ENCODE measurements at places on chromosomes 12 and 14.
A peak's percentile ranks its signal among the peaks of the same experiment; 100 is the strongest.

DNA sequence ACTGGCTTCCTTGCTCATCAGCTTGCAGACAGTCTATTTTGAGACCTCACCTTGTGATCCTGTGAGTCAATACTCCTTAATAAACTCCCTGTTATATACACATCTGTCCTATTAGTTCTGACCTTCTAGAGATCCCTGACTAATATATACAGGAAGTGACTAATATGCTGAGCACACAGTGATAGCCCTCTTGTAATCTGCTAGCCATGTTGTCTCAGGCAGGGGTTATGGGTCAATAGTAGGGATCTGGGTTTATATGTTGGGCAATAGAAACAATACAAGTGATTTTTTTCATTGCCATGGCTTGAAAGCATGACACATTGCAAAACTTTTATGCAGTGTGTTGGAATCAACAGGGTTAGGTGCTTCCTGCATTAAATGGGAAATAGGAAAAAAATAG lies 562.2 kb downstream of the GALC start:
- DNase-seq, result peak; percentile 29

GRCh38 chr14:72060460-72060859 lies 128.2 kb downstream of the RGS6 start:
- no peak for DNase-seq

DNA sequence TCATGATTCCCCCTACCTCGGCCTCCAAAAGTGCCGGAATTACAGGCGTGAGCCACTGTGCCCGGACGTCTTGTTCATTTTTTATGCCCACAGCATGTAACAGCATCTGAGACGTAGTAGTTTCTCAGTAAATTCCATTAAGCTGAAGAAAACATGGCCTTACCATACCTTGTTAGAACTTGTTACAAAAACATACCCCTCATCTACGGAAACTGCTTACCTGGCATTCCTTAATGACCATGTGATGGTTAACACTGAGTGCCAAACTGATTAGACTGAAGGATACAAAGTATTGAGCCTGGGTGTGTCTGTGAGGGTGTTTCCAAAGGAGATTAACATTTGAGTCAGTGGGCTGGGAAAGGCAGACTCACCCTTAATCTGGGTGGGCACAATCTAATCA lies 186.8 kb downstream of the CEP128 start:
- DNase-seq, result no peak

GRCh38 chr14:82055515-82056115 lies 522.0 kb upstream of the SEL1L start:
- no peak for DNase-seq

DNA sequence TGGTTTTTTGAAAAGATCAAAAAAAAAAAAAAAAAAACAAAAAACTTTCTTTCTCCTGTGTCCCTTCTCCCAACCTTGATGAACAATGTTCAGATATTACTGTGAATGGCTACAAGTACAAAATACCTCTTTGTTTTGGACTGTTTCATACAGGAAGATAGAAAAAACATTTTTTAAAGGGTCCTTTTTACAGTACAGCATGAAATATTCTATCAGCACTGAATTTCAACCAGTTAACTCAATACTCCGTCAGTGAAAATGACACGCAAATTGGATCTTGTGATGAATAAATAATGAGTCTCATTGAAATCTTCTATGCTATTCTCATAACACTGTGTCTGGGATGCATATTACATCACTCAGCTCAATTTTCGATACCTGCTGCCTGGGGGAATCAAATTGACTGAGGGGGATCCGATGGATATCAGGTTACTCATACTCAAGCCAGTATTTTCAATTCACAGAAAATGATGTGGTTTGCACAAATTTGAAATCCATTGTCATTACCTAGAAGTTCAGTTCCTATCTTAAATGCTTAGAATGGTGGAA lies 179.6 kb downstream of the TMTC2 start:
- DNase-seq, result no peak

- no peak for DNase-seq
Measured at GRCh38 chr14:59849411-59850130, 21.0 kb downstream of the RTN1 start.

DNA sequence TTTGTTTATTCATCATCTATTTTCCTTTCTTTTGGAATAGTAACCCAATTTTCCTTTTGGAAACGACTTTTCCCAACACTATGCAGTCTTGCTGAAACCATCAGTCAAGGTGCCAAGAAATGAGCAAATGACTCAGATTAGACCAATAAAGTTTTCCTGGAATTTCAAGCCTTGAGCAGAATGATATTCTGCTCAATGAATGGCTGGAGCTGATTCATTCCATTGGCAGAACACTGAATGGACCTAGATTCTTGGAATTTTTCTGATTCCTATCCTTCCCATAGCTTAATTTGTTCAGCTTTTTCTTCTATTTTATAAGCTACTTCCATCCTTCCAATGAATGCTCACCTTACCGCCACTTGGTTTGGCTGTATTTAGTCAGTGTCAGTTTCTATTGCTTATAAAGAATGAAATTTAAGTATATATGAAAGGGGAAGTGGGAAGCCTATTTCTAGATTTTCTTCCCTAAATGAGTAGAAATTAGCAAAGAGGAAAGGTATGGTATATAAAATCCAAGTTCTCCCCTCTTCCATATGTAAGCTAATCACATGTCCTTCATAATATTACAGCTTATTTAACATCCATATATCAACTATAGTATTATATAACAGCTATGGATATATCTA lies 89.0 kb downstream of the C14orf39 start:
- DNase-seq, result peak; percentile 33

DNA sequence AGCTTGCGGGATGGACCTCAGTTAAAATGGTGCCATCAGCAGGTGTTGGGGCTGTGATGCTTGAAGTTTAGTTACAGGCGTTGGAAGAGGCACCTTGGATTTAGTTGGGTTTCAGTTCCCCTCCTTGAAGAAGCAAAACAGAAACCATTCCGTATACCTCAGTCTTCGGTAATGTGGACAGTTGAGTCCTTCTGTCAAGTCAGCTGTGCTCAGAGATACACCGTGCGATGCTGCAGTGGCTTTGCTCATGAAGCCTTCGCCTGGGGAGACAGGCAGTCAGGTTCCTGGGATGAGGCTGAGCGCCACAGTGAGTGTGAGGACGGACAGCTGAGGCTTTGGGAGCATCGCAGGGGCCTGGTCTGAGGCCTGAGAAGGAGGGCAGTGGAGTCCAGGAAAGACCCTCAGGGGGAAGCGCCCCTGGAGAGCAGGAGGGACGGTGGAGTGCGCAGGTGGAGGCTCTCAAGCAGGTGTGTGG lies 7.4 kb downstream of the RAN start:
- DNase-seq, result no peak

DNA sequence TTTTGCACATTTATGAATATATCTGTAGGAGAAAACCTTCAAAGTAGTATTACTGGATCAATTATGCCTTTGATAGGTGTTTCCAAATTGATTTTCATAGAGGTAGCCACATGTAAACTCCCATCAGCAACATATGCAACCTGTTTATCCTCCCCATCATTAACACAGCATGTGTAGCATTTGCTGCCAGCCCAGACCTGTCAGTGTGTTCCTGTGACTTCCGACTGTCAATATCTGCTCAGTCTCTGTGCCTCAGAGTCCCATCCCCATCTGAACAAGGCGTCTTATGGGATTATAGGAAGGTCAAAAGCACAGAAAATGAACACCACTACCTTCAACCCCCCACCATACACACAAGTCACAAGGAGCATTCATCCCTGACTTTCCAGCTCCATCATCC lies 9.5 kb upstream of the CAPRIN2 start:
- no peak for DNase-seq

- DNase-seq, result no peak
Measured at GRCh38 chr12:104799458-104799857, 158.6 kb downstream of the SLC41A2 start.

GRCh38 chr14:93959239-93960107 lies 16.9 kb downstream of the ASB2 start:
- peak; percentile 95 for DNase-seq

DNA sequence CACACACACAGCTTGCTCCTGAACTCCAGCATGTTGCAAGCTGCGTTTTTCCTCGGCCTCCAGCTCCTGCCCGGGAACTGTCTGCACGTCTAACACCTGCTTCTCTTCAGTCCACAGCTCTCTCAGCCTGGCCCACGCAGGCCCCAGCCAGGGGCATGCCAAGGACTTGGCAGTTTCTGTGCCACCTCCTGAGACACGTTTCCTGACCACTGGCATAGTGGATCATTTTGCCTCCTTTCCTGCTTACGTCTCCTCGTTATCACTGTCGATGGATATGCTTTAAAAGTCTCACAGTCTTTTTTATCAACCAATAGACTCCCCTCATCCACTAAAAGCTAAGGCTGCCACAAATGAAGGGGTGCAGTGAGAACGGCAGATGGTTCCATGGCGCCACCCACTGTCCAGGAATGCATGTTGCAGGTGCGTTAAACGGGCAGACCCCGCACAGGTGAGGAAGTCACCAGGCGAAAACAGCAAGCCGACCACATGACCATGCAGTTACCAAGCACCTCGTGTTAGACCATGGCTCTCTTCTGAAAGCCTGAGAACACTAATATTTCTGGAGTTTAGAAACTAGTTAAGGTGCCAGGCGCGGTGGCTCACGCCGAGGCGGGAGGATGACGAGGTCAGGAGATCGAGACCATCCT lies 14.7 kb upstream of the TEAD4 start:
- DNase-seq, result peak; percentile 56

DNA sequence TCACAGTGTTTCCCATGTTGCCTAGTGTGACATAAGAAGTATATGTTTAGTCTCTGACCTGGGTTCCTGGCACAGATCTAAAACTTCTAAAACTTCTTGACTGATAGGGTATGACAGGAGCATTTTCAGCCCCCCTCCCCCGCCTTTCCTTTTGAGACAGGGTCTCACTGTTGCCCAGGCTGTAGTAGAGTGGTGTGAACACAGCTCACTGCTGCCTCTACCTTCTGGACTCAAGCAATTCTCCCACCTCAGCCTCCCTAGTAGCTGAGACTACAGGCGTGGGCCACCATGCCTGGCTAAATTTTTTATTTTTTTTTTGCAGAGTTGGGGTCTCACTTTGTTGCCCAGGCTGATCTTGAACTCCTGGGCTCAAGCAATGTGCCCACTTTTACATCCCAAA lies 421.1 kb upstream of the RGS6 start:
- DNase-seq, result no peak

DNA sequence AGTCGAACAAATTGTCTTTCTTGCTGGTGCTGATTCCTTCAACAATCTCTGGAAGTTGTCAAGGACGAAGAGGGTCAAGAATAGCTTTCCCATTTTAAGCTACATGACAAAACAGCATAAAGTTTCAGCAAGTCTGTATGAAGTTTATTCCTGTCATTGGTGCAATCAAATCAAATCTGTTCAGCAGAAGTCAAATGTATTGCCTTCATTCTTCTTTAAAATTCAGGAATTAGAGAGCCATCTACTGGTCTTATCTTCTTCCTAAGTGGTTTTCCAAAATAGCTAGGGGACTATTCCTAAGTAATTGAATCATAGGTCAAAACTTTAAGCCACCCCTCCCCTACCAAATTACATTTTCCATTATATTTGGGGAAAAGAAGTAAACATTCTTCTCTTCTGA lies 990.2 kb downstream of the GALC start:
- no peak for DNase-seq

- DNase-seq, result no peak
Measured at GRCh38 chr12:50979369-50980052, 27.2 kb downstream of the HIGD1C start.

- no peak for DNase-seq
Measured at GRCh38 chr14:55638665-55639064, 58.7 kb downstream of the KTN1 start.

DNA sequence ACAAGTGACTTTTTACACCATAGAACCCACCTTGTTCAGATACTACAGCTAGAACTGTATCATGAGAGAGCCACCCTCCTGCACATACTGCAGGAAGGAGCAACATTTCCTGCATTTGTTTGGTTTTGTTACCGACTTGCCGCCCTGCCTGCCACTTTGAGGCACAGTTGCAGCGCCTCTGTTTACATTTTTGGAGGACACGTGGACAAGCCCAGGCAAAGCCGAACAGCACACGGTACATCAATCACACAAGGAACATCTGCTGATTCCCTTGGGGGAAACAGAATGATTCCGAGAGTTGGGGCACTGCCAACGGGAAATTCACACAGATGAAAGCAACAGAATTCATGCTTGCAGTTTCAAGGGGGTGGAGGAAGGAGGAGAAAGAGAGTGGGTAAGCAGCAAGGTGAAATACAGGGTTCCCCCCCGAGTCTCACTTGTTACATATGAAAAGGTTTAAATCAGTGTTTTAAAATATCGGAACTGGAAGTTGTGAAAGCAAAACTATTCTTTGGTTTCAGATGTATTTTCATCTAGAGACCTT lies 110.7 kb downstream of the BTG1 start:
- peak; percentile 40 for DNase-seq

DNA sequence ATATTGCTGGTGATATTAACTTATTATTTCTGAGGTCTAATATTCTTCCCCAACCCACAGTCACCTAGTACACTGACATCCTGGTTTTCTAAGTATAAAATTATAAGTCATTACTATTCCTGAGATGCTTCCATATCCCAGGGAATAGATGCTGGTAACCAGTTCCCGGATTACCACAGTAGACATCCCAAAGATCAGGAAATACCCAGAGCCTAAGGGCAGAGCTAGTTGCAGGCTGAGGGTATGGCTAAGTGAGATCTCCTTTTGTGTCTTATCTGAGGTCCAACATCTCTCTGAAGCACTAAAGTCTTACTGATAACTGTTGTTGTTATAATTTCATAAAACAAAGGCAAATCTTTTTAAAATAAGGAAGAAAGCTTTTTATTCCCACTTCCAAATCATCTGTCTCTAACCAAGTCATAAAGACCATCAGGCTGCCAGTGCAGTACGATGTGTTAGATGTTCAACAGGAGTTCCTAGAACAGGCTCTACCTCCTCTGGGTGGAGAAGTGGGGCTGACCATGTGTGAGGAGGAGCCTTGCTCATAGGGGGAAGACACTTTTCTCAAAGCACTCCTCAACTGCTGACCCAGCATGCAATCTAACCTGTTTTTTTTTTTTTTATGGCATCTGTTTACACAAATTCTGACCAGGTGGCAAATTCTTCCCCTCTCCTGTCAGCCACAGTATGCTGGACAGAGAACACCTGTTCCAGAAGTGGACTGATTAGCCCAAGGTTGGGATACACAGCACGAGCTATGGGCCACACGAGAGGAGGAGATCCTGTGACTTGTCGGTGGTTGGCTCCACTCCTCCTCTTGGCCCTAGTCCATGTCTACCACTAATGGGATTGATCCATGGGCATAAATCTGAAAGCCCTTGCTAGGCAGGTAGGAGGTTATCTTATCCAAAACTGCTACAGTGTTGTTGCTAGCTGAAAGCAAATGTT lies 16.1 kb upstream of the GRIP1 start:
- DNase-seq, result no peak

GRCh38 chr12:79083181-79083580 lies 218.6 kb downstream of the SYT1 start:
- DNase-seq, result peak; percentile 30

DNA sequence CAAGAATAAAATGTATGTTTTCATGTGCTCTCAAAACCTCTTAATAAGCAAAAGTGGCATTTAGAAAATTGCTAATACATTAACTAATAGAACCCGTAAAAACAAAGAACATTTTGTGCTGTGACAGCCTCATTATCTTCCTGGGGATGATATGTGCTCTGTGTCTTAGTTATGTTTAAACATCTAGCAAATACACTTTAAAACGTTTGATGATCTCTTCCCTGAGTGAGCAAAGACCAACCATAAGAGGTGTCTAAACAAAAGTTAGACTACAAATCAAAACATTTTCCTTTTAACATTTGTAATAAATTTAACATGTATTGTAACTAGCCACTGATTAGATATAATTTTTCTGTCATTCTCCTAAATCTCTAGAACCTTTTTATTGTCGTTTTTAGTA lies 95.8 kb downstream of the SOX5 start:
- DNase-seq, result no peak

- DNase-seq, result peak; percentile 24
Measured at GRCh38 chr14:38197001-38197783, 10.5 kb upstream of the SSTR1 start.

Measured in PC-3 (cell line).